ENCODE measurements at places on chromosomes 13 and 19.

GRCh38 chr13:114285166-114285808, 3.9 kb downstream of the UPF3A start:
- DNase-seq = no peak
- H3K4me1 ChIP-seq = peaks cover 24% of the 10 kb centered on the region
- H3K27ac ChIP-seq = peak overlapping the region; percentile 43
- H3K27me3 ChIP-seq = no peaks in the 10 kb centered on the region
- H3K36me3 ChIP-seq = peaks cover 38% of the 10 kb centered on the region
- H3K4me3 ChIP-seq = peak overlapping the region; percentile 66

- no peaks in the 10 kb centered on the region for H3K4me1 ChIP-seq
- no peaks in the 10 kb centered on the region for H3K27me3 ChIP-seq
- H3K27ac ChIP-seq = no peak overlapping the region
- no peak for DNase-seq
- no peak overlapping the region for H3K4me3 ChIP-seq
Measured at GRCh38 chr19:15187026-15188007, 13.5 kb downstream of the NOTCH3 start.

- no peak overlapping the region for H3K27ac ChIP-seq
- no peak for DNase-seq
- peaks cover 48% of the 10 kb centered on the region for H3K27me3 ChIP-seq
Measured at GRCh38 chr19:39676004-39676403, 20.3 kb downstream of the LGALS16 start.

DNA sequence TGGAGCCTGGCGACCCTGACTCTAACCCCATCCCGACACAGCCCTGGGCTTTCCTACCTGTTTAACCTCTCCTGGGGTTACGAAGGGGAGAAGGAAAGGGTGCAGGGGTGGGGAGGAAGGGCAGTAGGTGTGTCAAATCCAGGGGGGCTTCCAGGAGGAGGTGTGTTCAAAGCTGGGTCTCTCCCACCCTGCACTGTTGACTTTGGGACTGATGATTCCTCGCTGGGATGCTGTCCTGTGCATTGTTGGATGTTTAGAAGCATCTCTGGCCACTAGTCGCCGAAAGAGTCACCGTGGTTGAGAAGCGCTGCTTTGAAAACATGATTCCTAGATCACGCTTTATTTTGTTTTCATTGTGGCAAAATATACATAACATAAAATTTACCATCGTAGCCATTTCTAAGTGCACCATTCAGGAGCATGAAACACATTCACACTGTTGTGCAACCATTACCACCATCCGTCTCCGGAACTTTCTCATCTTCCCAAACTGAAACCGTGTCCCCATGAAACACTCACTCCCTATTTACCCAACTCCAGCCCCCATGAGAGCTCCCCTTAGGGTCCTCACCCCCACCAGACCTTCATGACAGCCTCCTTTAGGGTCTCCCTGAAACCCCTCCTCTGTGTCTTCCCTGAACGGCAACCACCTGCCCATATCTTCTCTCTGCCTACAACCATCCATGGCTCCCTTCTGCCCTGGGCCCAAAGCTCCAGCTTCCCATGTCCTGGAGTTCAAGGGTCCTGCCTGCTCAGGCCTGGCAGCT, 4.4 kb upstream of the FCER2 start:
- H3K27ac ChIP-seq = no peak overlapping the region
- no peaks in the 10 kb centered on the region for H3K4me1 ChIP-seq
- no peak overlapping the region for H3K4me3 ChIP-seq
- peaks cover 16% of the 10 kb centered on the region for H3K27me3 ChIP-seq

GRCh38 chr13:88042489-88042888, 371.3 kb downstream of the SLITRK5 start:
- no peak for DNase-seq
- no peak overlapping the region for H3K4me3 ChIP-seq
- no peak overlapping the region for H3K27ac ChIP-seq
- H3K4me1 ChIP-seq = no peaks in the 10 kb centered on the region
- H3K36me3 ChIP-seq = no peaks in the 10 kb centered on the region
- H3K27me3 ChIP-seq = no peaks in the 10 kb centered on the region

DNA sequence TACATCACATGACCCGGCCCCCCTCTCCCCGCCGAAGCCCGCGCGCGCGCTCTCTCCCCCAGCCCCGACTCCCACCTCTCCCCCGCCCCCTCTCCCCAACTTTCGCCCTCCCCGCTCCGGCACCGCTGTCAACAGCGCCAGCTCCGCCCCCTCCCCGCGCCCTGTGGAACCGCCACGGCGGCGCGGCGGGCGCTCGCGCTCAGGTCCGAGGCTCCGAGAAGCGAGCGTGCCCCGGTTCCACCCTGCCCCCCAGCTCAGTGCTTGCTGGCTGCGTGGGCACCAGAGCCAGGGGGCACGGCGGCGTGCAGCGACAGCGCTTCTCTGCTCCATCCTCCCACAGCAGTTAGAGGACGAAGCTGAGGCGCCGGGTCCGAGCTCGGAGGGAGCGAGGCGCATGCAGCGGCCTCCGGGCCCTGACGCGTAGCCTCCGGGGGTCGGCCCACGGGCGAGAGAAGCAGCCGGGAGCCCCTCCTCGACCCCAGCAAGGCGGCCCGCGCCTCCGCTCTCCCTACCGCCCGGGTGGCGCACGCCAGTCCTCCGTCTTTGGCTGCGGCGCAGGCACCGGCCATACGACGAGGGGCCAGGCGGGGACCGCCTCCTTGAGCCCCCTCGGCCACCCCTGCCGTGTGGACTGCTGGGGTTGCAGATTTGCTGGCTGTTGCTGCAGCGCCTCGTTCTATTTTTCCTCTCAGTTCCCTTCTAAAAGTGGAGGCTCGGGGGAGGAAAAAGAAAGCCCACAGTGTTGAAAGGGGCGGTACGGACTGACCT, 109.5 kb downstream of the KCNRG start:
- peaks cover 33% of the 10 kb centered on the region for H3K4me1 ChIP-seq
- peak; percentile 91 for DNase-seq

DNA sequence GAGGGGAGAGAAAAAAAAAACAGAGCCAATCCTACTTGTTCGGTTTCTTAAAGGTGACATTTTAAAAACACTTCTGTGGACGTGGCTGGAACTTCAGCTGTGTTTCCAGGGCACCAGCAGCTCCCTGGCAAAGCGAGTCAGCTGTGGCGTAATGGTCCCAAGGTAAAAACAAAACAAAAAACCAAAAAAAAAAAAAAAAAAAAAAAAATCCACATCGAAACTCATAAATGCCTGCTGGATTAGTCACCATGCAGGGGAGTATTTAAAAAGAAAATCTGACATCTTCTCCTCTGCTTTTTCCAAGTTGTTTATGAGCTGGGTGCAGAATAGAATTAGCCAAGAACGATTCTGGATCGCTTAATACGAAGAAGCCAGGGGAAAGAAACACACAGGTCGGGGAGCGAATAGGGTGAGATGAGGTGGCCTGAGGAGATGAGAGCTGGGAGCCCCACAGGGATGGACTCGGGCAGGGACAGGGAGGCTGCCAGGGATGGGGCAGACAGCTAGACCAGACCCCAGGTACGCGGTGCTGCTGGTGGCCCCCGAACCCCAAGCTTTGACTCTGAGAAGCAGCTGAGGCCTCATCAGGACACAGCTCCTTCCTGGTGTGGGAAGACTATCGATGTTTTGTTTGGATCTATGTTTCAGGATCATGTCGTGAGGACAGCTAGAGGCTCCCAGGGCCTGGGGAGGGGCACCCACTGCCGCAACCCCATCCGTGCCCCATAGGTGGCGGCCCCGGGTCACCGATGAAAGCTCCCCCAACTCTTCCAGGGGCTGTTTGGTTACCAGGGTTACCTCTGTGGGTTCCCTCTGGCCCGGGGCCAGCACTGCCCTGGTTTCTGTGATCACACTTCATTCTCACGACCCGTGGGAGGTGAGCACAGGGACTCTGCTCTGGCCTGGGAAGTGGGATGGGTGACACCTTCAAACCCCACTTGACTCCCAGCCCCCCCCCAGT, 3.1 kb upstream of the CTXN1 start:
- H3K27ac ChIP-seq = peak overlapping the region; percentile 99
- peak; percentile 71 for DNase-seq
- no peaks in the 10 kb centered on the region for H3K27me3 ChIP-seq
- H3K4me3 ChIP-seq = peak overlapping the region; percentile 83
- H3K4me1 ChIP-seq = peaks cover 16% of the 10 kb centered on the region

GRCh38 chr19:49056101-49056901, 1.2 kb downstream of the CGB7 start:
- H3K36me3 ChIP-seq = no peaks in the 10 kb centered on the region
- peaks cover 31% of the 10 kb centered on the region for H3K27me3 ChIP-seq
- DNase-seq = peak; percentile 75
- no peak overlapping the region for H3K27ac ChIP-seq
- H3K4me3 ChIP-seq = peak overlapping the region; percentile 87
- H3K4me1 ChIP-seq = peaks cover 15% of the 10 kb centered on the region

DNA sequence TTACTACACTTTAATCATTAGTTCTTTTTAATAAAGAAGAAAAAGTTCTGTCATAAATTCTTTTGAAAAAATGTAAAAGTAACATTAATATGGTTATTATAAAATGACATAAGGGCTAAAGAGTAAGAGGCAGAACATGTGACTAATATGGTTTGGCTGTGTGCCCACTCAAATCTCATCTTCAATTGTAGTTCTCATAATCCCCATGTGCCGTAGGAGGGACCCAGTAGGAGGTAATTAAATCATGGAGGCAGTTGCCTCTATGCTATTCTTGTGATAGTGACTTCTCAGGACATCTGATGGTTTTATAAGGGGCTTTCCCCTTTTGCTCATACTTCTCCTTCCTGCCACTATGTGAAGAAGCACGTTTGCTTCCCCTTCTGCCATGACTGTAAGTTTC, 104.5 kb downstream of the UGGT2 start:
- H3K4me3 ChIP-seq = no peak overlapping the region
- H3K27me3 ChIP-seq = no peaks in the 10 kb centered on the region
- H3K36me3 ChIP-seq = no peaks in the 10 kb centered on the region
- H3K4me1 ChIP-seq = no peaks in the 10 kb centered on the region

DNA sequence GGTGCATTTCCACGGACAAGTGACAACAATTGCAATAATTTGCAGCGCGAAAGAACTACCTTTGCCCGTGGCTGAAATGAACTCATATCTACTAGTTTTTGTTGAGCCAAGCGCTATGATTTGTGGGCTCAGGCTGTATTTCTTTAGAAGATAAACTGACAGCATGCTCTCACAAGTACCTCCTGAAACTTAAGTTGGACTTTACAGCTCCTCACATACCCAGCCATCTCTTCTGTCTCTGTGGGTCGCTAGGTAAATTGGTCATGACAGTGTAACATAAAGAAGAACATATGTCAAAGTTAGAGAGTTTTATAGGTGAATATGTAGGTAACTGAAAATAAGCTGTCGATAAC, 839 bp downstream of the COG6 start:
- peak overlapping the region; percentile 97 for H3K4me3 ChIP-seq
- H3K27ac ChIP-seq = peak overlapping the region; percentile 81
- peaks cover 17% of the 10 kb centered on the region for H3K4me1 ChIP-seq
- H3K36me3 ChIP-seq = no peaks in the 10 kb centered on the region

GRCh38 chr19:55444646-55445045, 1.5 kb upstream of the SHISA7 start:
- peaks cover 55% of the 10 kb centered on the region for H3K27me3 ChIP-seq
- no peak overlapping the region for H3K27ac ChIP-seq
- peaks cover 8% of the 10 kb centered on the region for H3K36me3 ChIP-seq
- no peak for DNase-seq

- H3K27me3 ChIP-seq = no peaks in the 10 kb centered on the region
- H3K4me1 ChIP-seq = no peaks in the 10 kb centered on the region
- H3K4me3 ChIP-seq = no peak overlapping the region
- H3K36me3 ChIP-seq = peaks cover 8% of the 10 kb centered on the region
- no peak for DNase-seq
- H3K27ac ChIP-seq = no peak overlapping the region
Measured at GRCh38 chr19:47376589-47377144, 27.6 kb downstream of the DHX34 start.

DNA sequence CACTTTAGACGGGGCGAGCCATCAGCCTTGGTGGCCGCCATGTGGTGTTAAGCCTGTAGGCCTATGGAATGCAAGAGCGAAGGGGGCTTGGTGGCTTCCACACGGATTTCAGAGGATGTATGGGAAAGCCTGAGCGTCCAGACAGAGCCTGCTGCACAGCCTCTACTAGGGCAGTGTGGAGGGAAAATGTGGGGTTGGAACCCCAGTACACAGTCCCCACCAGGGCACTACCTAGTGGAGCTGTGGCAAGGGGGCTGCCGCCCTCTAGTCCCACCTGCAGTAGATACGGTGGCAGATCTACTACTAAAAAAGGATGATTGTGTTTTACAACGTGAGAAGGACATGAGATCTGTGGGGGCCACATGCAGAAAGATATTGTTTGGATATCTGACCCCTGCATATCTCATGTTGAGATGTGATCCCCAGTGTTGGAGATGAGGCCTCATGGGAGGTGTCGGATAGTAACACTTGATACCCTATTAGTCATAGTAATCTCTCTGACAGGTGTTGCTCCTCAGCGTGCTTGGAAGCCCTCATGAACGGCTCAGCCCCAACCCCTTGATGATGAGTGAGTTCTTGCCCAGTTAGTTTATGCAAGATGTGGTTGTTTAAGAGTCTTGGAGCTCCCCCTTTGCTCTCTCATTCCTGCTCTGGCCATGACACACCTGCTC, 45.6 kb downstream of the LHFPL6 start:
- no peak overlapping the region for H3K27ac ChIP-seq
- no peak overlapping the region for H3K4me3 ChIP-seq
- DNase-seq = no peak
- H3K36me3 ChIP-seq = peaks cover 4% of the 10 kb centered on the region
- no peaks in the 10 kb centered on the region for H3K27me3 ChIP-seq
- peaks cover 5% of the 10 kb centered on the region for H3K4me1 ChIP-seq

DNA sequence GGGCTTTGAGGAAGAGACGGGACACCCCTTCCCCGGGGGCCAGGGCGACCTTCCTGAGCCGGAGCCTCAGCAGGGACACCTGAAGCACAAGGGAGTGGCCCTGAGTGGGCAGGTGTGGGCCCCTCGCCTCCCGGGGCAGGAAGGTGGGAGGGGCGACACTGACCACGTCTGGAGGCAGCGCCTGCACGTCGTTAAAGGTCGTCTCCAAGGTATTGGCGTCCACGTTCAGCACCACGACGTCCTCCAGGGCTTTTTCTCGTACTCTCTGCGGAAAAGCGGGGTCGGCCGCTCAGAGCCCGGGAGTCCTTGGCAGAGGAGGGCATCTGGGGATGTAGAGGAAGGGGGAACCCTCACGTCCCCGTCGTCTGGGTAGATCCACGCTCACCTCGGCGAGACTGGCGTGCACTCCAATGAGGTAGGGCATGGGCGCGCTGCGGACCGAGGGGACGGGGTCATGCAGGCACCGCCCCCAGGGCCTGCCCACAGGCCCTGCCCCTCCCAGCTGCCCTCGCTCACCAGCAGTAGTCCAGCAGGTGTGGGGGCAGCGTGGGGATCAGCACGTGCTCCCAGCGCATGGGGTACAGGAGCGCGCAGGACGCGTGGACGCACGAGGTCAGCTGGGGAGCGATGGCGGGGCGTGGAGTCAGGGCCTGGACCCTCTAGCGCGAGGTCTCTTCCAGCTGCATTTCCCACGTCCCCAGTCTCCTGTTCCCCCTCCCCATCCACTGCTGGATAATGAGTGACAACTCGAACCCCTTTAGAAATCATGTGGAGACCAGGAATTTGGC, 6.1 kb downstream of the DENND1C start:
- H3K27me3 ChIP-seq = peaks cover 19% of the 10 kb centered on the region
- DNase-seq = no peak
- peak overlapping the region; percentile 86 for H3K4me3 ChIP-seq
- no peaks in the 10 kb centered on the region for H3K4me1 ChIP-seq
- peak overlapping the region; percentile 81 for H3K27ac ChIP-seq

All from type B pancreatic cell (in vitro differentiated cells).